ENCODE measurements at places on chromosomes 4 and X. TPM values are rescaled to one million over a fixed set of nuclear protein-coding genes. Genes with fewer than 3 reads are reported as not detected.

Gene BEND4
- total RNA-seq, result 0.11 TPM

Gene PCDH19
- not detected for total RNA-seq

Gene CT45A10
- not detected for total RNA-seq

Gene MAGEC3
- not detected for total RNA-seq

Gene GALNTL6
- total RNA-seq, result not detected

Gene NAP1L3
- 0.78 TPM for total RNA-seq

Gene XKRX
- total RNA-seq, result 0.23 TPM

DNA sequence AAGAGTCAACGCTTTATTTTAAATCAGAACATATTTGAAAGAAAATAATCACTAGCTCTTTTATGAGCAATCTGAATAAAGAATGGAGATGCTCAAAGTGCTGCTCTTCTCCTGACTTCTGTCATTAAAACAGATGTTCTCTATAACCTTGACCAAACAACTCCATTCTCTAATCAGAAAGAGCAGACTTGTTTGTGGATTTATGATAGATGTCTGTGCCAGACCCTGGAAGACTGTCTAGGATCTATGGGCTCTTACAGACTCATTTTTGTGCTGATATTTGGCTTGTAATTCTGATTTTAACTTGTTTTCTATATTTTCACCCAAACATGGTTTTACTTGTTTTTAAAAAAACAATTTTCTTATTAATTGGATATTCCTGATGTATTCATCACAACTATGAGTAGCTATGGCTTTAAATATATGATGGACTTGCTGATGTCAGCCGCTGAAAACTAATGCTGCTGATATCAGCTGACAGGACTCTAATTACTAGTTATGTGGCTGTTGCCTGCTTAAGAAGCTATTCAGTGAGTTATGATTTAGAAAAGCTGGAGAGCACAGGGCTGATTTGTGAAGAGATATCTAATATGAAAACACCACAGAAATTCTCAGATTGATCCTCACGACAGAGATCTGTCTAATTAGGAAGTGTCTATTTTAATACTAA lies 31.6 kb upstream of the MAML3 start:
- H3K4me3 ChIP-seq, result no peak overlapping the region
- H3K27ac ChIP-seq, result no peak overlapping the region
- no peaks in the 10 kb centered on the region for H3K4me1 ChIP-seq
- H3K27me3 ChIP-seq, result peaks cover 37% of the 10 kb centered on the region
- no peak for DNase-seq

DNA sequence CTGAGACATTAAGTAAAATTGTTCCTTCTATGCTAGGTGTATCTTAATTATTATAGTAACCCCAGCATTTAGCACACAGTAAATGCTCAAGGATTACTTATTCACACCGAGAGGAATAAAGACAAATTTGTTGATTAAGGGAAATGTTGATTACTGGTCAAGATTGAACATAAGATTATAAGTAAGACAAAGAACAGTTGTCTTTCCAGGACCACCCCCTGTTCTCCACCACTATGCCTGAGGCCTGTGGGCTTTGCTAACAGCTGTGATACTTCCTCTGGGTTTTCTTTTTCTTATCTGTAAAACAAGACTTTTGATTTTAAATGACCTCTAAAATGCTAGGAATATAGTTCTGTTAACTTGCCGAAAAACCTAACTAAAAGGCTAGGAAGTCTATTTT lies 128.0 kb downstream of the DCLK2 start:
- DNase-seq, result no peak
- H3K27me3 ChIP-seq, result peaks cover 11% of the 10 kb centered on the region
- no peak overlapping the region for H3K4me3 ChIP-seq
- H3K27ac ChIP-seq, result no peak overlapping the region
- no peaks in the 10 kb centered on the region for H3K4me1 ChIP-seq

GRCh38 chr4:123363729-123364128 lies 32.9 kb upstream of the SPRY1 start:
- no peak for DNase-seq
- no peaks in the 10 kb centered on the region for H3K36me3 ChIP-seq
- no peaks in the 10 kb centered on the region for H3K4me1 ChIP-seq
- no peak overlapping the region for H3K27ac ChIP-seq

DNA sequence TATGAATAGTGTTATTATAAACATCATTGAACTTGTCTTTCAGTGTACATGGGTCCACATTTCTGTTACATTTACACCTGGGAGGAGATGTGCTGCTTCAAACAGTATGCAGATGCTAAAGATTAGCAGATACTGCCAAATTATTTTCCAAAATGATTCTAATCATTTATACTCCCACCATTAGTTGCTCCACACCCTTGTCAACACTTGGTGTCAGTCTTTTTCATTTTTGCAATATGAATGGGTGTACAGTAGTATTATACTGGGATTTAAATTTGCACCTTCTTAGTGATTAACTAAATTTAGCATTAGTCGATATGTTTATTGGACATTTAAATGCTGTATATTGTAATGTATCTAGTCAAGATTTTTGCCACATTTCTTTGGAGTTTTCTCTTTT lies 131.6 kb upstream of the GRID2 start:
- no peak for DNase-seq
- no peak overlapping the region for H3K27ac ChIP-seq
- H3K4me1 ChIP-seq, result no peaks in the 10 kb centered on the region
- H3K27me3 ChIP-seq, result no peaks in the 10 kb centered on the region
- H3K4me3 ChIP-seq, result no peak overlapping the region
- no peaks in the 10 kb centered on the region for H3K36me3 ChIP-seq

- peaks cover 2% of the 10 kb centered on the region for H3K4me1 ChIP-seq
- no peak overlapping the region for H3K27ac ChIP-seq
- no peak for DNase-seq
- peaks cover 29% of the 10 kb centered on the region for H3K36me3 ChIP-seq
- no peaks in the 10 kb centered on the region for H3K27me3 ChIP-seq
Measured at GRCh38 chr4:55442541-55442940, 46.8 kb downstream of the TMEM165 start.

GRCh38 chr4:101695176-101695575 lies 95.4 kb upstream of the BANK1 start:
- no peak overlapping the region for H3K27ac ChIP-seq
- peaks cover 4% of the 10 kb centered on the region for H3K27me3 ChIP-seq
- no peak overlapping the region for H3K4me3 ChIP-seq
- H3K36me3 ChIP-seq, result no peaks in the 10 kb centered on the region
- no peaks in the 10 kb centered on the region for H3K4me1 ChIP-seq

DNA sequence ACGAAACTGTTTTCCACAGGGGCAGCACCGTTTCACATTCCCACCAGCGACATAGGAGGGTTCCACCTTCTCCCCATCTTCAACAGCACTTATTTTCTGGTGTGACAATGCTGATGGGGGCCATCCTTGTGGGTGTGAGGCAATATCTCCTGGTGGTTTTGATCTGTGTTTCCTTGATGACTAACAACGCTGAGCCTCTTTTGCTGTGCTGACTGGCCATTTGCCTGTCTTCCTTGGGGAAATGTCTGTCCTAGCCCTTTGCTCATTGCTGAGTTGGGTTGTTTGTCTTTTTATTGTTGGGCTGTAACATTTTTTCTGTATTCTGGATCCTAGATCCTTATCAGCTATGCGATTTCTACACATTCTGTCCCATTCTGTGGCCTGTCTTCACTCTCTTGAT lies 33.7 kb downstream of the ATP2B3 start:
- H3K4me1 ChIP-seq, result no peaks in the 10 kb centered on the region
- no peak for DNase-seq
- H3K27me3 ChIP-seq, result no peaks in the 10 kb centered on the region
- no peak overlapping the region for H3K27ac ChIP-seq

- no peaks in the 10 kb centered on the region for H3K4me1 ChIP-seq
- no peak for DNase-seq
- H3K27me3 ChIP-seq, result peaks cover 6% of the 10 kb centered on the region
- no peak overlapping the region for H3K27ac ChIP-seq
- H3K36me3 ChIP-seq, result no peaks in the 10 kb centered on the region
Measured at GRCh38 chr4:100576570-100576969, 58.7 kb upstream of the EMCN start.

DNA sequence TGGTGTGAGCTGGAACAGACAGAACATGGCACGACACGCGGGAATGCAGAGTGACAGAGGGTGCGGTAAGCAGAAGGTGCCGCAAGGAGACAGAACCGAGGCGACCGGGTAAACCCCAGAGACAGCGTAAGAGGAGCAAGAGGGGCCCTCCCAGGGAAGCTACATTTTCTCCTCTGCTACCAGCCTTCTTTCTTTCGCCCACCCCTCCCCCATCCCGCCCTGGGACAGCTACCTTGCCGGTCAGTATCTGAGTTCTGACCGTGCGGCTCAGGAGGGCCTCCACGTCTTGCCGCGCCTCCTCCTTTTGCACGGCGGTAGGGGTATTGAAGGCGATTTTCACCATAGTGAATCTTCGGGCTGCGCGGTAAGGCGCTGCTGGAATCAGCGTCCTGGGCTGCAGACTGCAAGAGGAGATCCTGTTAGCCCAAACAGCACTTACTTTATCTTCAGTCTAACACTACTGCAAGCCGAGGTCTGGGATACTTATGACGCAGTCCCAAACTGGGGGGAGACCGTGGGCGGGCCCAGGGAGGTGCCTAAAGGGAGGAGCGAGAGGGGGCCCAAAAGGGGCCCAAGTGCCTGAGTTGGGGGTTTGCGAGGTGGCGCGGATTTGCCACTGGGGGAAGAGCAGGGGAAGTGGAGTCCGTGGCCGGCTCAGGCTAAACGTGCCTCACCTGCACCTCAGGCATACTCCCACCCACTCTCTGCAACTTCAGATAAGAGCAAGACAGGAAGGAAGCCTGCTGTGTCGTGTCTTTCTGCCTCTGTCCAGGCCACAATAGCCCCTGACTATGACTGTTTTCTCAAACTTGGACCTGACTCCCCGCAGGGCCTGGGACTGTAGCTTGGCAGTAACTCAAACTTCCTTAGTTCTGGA lies at the start of gene ITM2A:
ITM2A (minus strand) TSS at position 462 of the 877 bp plus-strand sequence; CDS start at position 343, 119 bp downstream.
- DNase-seq, result peak; percentile 34
- peak within 1 kb of the TSS; percentile 95 for H3K4me3 ChIP-seq
- no peaks in the 10 kb centered on the region for H3K27me3 ChIP-seq
- H3K27ac ChIP-seq, result peak within 1 kb of the TSS; percentile 92
- H3K36me3 ChIP-seq, result peaks cover 15% of the 10 kb centered on the region

- H3K4me3 ChIP-seq, result no peak overlapping the region
- no peaks in the 10 kb centered on the region for H3K36me3 ChIP-seq
- DNase-seq, result no peak
- H3K27ac ChIP-seq, result no peak overlapping the region
- H3K4me1 ChIP-seq, result peaks cover 1% of the 10 kb centered on the region
Measured at GRCh38 chrX:103726477-103726876, 15.8 kb downstream of the TMEM31 start.

DNA sequence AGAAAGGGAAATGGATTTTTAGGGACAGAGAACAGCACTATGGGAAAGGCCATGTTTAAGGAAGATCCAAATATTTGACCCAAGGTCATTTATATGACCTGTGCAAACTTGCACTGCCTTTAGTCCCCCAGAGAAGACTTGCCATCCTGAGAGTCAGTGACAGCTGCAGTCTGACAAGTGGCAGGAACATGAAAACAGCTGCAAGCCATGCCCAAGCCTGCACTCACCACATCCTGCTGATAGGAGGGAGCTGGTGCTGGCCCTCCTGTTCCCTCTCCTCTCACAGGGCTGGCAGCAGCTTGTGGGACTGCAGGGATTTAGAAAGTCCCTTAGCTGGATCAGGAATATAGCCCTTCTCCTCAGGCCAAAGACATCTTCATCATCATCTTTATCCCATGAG lies 187.7 kb downstream of the RAP1GDS1 start:
- H3K27ac ChIP-seq, result no peak overlapping the region
- H3K36me3 ChIP-seq, result peaks cover 26% of the 10 kb centered on the region
- no peak overlapping the region for H3K4me3 ChIP-seq
- H3K4me1 ChIP-seq, result peaks cover 47% of the 10 kb centered on the region

GRCh38 chr4:13888112-13888511 lies 260.6 kb upstream of the BOD1L1 start:
- no peaks in the 10 kb centered on the region for H3K27me3 ChIP-seq
- H3K4me3 ChIP-seq, result no peak overlapping the region
- no peak overlapping the region for H3K27ac ChIP-seq
- no peak for DNase-seq
- no peaks in the 10 kb centered on the region for H3K36me3 ChIP-seq

- peaks cover 10% of the 10 kb centered on the region for H3K4me1 ChIP-seq
- H3K27ac ChIP-seq, result no peak overlapping the region
- DNase-seq, result no peak
- peaks cover 69% of the 10 kb centered on the region for H3K36me3 ChIP-seq
- no peak overlapping the region for H3K4me3 ChIP-seq
Measured at GRCh38 chrX:9482408-9482807, 17.6 kb downstream of the TBL1X start.

Measured in activated T-helper 2 cell treated with anti-CD3 and anti-CD28 coated beads, Interferon-gamma antibody, Interleukin-2, Interleukin-4, amounts not matched to agents 10 μg/mL and 5 μg/mL and 100 μg/mL, durations not matched to agents 14 hours and 24 hours and 36 hours (primary cell).